Breast epithelium (tissue), 4 donors: ENCODE measurements at places on chromosomes 12 and 14.
A peak's percentile ranks its signal among the peaks of the same experiment; 100 is the strongest.

DNA sequence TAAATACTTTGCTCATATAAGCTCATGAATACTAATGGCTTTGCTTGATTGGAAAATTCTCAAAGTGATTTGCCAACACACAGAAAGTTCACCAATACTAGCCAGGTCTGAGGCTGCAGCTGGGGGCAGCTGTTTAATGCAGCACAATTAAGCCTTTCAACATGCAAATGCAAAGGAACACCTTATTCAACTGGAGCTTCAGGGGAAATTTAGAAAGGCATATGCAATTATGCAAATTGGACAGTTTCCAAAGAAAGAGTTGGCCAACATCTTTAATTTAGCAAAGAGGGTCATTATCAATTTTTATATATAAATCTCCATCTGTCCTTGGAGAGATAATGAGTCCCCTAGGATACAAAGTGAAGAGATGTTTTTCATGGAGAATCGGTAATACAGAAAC is 40.2 kb upstream of the OTOGL start:
- H3K4me1 ChIP-seq, result no peaks in the 10 kb centered on the region
- H3K36me3 ChIP-seq, result no peaks in the 10 kb centered on the region
- no peak for DNase-seq
- no peak overlapping the region for H3K4me3 ChIP-seq
- no peak overlapping the region for H3K27ac ChIP-seq
- H3K27me3 ChIP-seq, result no peaks in the 10 kb centered on the region

- no peaks in the 10 kb centered on the region for H3K36me3 ChIP-seq
- no peak for DNase-seq
- no peaks in the 10 kb centered on the region for H3K4me1 ChIP-seq
- peaks cover 56% of the 10 kb centered on the region for H3K27me3 ChIP-seq
- H3K27ac ChIP-seq, result no peak overlapping the region
Observed at GRCh38 chr12:132406493-132407450, 77.4 kb upstream of the GALNT9 start.

DNA sequence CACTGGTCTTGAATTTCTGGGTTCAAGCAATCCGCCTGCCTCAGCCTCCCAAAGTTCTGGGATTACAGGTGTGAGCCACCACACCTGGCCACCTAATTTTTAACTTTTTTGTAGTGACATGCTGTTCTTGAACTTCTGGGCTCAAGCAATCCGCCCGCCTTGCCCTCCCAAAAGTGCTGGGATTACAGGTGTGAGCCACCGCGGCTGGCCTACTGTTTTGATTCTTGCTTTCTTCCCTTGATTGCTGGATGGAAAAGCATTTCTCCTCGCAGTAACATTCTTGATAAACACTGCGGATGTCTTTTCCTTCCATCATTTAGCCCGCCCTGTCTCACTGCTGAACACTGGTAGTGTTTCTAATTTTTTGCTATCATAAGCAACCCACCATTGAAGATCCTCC is 72.9 kb downstream of the RBM19 start:
- H3K36me3 ChIP-seq, result no peaks in the 10 kb centered on the region
- DNase-seq, result no peak
- no peak overlapping the region for H3K4me3 ChIP-seq
- H3K4me1 ChIP-seq, result no peaks in the 10 kb centered on the region
- H3K27me3 ChIP-seq, result no peaks in the 10 kb centered on the region

DNA sequence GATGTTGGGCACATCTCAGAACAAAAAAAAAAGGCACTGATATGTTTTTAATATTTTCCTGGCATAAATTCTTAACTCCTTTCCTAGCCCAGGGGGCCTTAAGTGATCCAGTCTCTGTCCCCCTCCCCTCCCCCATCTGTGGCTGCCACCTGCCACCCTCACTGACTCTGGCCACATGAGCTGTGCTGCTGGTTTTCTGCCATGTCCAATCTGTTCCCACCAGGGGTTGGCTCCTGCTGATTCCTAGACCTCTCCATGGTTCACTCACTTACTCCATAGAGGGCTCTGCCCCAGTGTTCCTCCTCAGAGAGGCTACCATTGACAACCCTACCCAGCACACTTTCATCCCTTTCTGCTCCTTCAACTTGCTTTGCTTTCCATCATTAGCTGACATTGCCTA is 163.3 kb downstream of the SSPN start:
- no peak overlapping the region for H3K4me3 ChIP-seq
- H3K4me1 ChIP-seq, result no peaks in the 10 kb centered on the region
- H3K27me3 ChIP-seq, result no peaks in the 10 kb centered on the region
- DNase-seq, result no peak
- no peak overlapping the region for H3K27ac ChIP-seq

GRCh38 chr14:51912112-51912786 is 51.8 kb downstream of the GNG2 start:
- H3K27ac ChIP-seq, result no peak overlapping the region
- H3K36me3 ChIP-seq, result no peaks in the 10 kb centered on the region
- no peak for DNase-seq

DNA sequence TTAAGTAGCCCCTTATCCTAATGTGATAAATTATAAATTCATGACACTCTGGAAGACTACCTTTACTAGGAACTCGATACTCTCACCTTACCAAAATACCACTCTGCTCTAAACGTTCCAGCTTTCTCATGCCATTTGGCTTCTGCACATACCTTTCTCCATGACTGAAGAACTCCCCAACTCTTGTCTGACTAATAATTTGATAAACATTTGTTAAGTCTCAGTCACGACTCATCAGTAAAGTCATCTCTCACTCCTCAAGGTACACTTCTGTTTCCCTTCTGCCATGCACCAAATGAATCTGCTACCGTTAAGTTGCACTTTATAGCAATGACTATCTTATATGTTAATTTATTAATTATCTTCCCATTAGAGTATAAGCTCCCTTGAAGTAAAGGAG is 498.3 kb upstream of the NOVA1 start:
- H3K36me3 ChIP-seq, result no peaks in the 10 kb centered on the region
- H3K4me3 ChIP-seq, result no peak overlapping the region
- H3K27me3 ChIP-seq, result no peaks in the 10 kb centered on the region
- no peak for DNase-seq
- H3K27ac ChIP-seq, result no peak overlapping the region
- H3K4me1 ChIP-seq, result no peaks in the 10 kb centered on the region

GRCh38 chr12:112998987-112999767 is 20.9 kb downstream of the OAS2 start:
- H3K4me3 ChIP-seq, result no peak overlapping the region
- no peaks in the 10 kb centered on the region for H3K36me3 ChIP-seq
- H3K27ac ChIP-seq, result no peak overlapping the region

- no peaks in the 10 kb centered on the region for H3K36me3 ChIP-seq
- no peak for DNase-seq
- no peak overlapping the region for H3K4me3 ChIP-seq
- H3K4me1 ChIP-seq, result no peaks in the 10 kb centered on the region
- no peak overlapping the region for H3K27ac ChIP-seq
- H3K27me3 ChIP-seq, result no peaks in the 10 kb centered on the region
Observed at GRCh38 chr14:56122301-56122700, 4.1 kb downstream of the PELI2 start.

DNA sequence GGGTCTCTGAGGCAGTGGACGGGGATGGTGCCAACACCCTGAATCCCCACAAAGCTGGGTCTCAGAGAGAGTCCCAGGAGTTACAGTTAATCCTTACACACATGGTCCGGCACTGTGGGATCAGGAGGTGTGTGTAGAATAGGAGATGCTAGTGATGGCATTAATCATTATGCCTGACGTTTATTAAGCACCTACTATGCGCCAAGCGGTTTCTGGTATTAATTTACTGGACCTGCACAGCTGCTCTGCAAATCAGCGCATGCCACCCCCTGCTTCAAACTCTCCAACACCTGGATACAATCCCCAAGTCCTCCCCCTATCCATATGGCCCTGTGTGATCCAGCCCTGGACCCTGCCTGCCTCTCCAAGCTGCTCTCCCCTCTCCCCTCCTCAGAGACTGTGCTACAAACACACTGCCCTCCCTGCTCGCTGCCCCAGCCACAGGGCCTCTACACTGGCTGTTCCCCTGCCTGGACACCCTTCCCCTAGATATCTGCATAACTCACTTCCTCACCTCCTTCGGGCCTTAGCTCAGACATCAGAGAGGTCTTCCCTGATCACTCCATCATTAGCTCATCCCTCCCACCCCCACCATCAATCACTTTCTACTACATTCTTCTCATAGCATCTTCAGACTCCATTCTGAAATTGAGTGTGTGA is 86.0 kb downstream of the RFLNA start:
- DNase-seq, result no peak
- H3K36me3 ChIP-seq, result no peaks in the 10 kb centered on the region
- H3K27me3 ChIP-seq, result no peaks in the 10 kb centered on the region
- no peak overlapping the region for H3K4me3 ChIP-seq
- peak overlapping the region; percentile 94 for H3K27ac ChIP-seq

- no peak for DNase-seq
- H3K27me3 ChIP-seq, result no peaks in the 10 kb centered on the region
- H3K36me3 ChIP-seq, result no peaks in the 10 kb centered on the region
Observed at GRCh38 chr12:114678718-114679117, 5.3 kb downstream of the TBX3 start.

- H3K27ac ChIP-seq, result no peak overlapping the region
- DNase-seq, result no peak
- H3K4me3 ChIP-seq, result no peak overlapping the region
- no peaks in the 10 kb centered on the region for H3K27me3 ChIP-seq
- H3K4me1 ChIP-seq, result no peaks in the 10 kb centered on the region
Observed at GRCh38 chr12:110065540-110065939, 17.2 kb upstream of the C12orf76 start.

GRCh38 chr14:68741839-68742470 is 50.9 kb downstream of the ZFP36L1 start:
- H3K27ac ChIP-seq, result no peak overlapping the region
- H3K36me3 ChIP-seq, result no peaks in the 10 kb centered on the region
- no peak overlapping the region for H3K4me3 ChIP-seq
- H3K4me1 ChIP-seq, result no peaks in the 10 kb centered on the region

DNA sequence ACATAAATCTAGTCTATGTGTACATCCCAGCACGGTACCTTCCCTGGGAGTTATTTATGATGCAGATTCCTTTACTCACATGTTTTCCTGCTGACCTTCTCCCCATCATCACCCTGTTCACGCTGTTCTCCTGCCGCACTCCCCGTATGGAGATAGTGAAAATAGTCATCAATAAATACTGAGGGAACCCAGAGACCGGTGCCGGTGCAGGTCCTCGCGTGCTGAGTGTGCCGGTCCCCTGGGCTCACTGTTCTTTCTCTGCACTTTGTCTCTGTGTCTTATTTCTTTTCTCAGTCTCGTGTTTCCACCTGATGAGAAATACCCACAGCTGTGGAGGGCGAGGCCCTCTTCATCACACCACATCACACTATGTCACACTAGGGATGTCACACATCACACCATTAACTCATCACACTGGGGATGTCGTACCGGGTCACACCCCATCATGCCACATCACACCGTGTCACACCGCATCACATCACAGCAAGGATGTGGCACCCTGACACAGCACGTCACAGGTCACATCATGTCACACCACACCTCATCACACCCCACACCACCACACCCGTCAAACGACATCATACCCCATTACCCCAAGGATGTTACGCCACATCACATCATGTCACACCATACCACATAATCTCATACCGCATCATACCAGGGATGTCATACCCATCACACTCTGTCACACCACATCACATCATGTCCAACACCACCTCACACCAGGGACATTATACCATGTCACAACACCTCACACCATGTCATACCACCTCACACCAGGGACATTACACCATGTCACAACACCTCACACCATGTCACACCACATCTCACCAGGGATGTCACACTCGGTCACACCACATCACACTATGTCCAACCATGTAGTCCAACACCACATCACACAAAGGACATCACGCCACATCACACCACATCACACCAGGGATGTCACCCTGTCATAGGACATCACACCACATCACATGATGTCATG is 207.0 kb downstream of the TMEM121 start:
- H3K27ac ChIP-seq, result no peak overlapping the region
- no peaks in the 10 kb centered on the region for H3K27me3 ChIP-seq
- no peak overlapping the region for H3K4me3 ChIP-seq
- no peak for DNase-seq

DNA sequence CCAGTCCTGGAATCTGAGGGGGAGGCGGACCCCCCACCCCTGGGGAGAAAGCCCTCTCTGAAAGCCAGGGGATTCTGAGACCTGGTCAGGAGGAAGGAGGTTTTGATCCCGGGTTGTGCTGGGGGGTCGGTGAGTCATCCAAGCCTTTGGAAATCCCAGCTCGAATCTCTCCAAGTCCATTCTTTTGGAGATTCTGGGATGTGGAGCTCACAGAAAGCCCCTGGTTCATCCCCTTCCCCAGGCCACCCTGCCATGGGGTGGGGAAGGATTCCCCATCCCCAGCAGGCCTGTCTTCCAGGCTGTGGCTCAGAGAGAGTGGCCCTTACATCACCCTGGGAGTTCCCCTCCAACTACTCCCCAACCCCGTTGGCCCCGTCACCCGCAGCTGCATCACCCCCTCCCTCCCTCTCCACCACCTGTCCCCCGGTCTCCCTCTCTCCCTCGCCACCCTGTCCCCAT is 14.3 kb downstream of the EXOC3L4 start:
- H3K27ac ChIP-seq, result no peak overlapping the region
- peaks cover 15% of the 10 kb centered on the region for H3K4me1 ChIP-seq
- no peaks in the 10 kb centered on the region for H3K36me3 ChIP-seq
- no peak for DNase-seq
- peaks cover 10% of the 10 kb centered on the region for H3K27me3 ChIP-seq
- no peak overlapping the region for H3K4me3 ChIP-seq

- no peaks in the 10 kb centered on the region for H3K36me3 ChIP-seq
- no peaks in the 10 kb centered on the region for H3K4me1 ChIP-seq
Observed at GRCh38 chr12:77835969-77836368, 5.3 kb downstream of the NAV3 start.

- no peaks in the 10 kb centered on the region for H3K4me1 ChIP-seq
- peaks cover 4% of the 10 kb centered on the region for H3K27me3 ChIP-seq
- H3K4me3 ChIP-seq, result no peak overlapping the region
- no peaks in the 10 kb centered on the region for H3K36me3 ChIP-seq
- peak; percentile 55 for DNase-seq
Observed at GRCh38 chr14:77184396-77185092, 2.9 kb downstream of the TMEM63C start.

GRCh38 chr14:74985028-74985310 is 17.8 kb upstream of the EIF2B2 start:
- no peaks in the 10 kb centered on the region for H3K4me1 ChIP-seq
- H3K27ac ChIP-seq, result no peak overlapping the region
- H3K4me3 ChIP-seq, result no peak overlapping the region

DNA sequence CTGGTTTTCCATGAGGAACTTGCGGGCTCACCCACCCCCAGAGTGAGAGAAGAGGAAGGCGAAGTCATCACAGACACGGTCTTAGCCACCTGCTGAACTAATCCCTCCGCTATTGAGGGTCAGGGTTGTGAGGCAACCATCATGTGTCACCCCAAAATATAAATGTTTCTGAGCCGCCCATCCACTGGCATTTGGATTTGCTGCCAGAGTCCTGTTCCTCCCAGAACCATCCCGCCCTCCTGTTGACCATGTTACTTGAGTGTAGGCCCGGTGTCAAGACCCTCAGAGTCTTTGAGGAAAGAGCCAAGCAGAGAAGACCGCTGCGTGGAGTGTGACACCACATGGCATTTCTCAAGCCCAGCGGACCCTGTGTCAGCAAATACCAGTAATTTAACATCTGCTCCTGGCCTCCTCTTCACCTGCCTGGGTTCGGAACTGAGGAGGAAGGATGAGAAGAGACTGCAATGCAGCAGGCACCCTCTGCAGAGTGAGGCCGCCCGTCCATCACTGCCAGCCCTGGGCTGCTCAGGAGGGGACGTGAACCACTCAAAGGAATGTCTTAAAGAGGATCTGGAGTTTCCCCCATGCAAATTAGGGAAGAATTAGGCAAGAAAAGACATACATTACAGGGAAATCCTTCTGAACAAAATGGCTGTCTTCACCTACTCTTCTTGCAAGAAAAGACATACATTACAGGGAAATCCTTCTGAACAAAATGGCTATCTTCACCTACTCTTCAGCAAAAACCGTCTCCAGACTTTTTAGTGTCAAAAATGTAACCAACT is 100.4 kb downstream of the FBXL14 start:
- no peaks in the 10 kb centered on the region for H3K4me1 ChIP-seq
- no peaks in the 10 kb centered on the region for H3K27me3 ChIP-seq
- H3K36me3 ChIP-seq, result no peaks in the 10 kb centered on the region
- H3K4me3 ChIP-seq, result no peak overlapping the region
